GM03348 (cell line): ENCODE measurements at places on chromosomes 4 and X.
A peak's percentile ranks its signal among the peaks of the same experiment; 100 is the strongest.

DNA sequence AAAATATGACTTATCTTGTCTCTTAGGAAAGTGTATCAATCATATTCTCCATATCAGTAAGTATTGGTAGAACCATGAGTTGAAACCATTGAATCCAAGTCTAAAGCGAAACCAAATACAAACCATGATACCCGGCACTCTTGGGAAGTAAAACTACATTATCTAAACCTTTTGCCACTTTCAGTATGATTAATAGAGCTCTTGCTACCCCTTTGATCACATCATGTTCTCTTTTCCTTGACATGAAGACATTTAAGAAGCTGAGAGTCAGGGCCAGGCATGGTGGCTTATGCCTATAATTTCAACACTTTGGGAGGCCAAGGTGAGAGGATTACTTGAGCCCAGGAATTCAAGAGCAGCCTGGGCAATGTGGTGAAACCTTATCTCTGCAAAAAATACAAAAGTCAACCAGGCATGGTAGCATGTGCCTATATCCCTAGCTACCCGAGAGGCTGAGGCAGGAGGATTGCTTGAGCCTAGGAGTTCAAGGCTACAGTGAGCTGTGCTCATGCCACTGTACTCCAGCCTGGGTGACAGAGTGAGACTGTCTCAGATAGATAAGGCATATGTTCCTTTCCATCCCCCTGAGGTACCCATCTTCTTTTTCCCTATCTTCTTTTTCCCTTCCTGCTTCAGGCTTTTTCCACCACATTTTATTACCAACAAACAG, 45.4 kb downstream of the CEP135 start:
- no peak for DNase-seq

DNA sequence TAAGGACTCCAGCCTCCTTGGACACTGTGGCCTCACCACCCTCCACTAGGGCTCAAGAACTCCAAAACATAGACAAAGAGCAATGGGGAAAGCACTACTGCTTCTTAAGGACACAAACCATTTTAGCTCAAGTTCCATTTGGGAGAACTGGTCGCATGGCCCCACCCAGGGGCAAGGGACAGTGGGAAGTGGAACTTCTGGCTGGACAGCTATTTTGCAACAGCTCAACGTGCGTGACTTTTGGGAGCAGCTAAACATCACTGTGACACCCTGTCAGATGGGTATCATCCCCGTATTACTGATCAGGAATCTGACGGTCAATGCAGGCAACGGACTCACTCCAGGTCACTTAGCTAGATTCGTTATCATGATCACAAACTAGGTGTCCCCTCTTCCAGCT, 9.0 kb upstream of the GLOD5 start:
- DNase-seq = no peak

GRCh38 chr4:6162885-6163284, 37.5 kb downstream of the JAKMIP1 start:
- DNase-seq = no peak

DNA sequence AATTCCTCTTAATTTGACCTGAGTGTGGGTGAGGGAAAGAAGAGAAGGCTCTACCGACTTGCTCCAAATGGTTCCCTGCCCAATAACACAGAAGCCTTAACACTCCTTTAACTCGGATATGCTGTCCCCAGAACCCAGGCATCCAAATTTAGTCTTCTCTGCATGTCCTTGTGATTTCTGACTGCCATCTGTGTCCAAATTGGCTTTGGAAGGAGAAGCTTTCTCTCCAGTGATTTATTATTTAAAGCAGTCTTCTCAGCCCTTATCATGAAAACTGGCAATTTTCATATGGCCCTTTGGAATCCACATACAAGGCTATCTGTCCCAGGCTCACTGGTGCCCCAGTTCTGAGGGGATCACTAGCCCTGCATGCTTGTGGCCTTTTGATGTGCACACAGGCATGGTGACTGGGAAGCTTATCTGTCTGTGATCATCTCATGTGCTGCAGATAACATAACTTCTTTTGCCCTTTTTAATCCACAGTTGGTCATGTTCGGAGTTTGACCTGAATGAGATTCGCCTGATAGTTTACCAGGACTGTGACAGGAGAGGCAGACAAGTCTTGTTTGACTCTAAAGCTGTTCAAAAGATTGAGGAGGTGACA, 56.7 kb downstream of the FNIP2 start:
- no peak for DNase-seq

DNA sequence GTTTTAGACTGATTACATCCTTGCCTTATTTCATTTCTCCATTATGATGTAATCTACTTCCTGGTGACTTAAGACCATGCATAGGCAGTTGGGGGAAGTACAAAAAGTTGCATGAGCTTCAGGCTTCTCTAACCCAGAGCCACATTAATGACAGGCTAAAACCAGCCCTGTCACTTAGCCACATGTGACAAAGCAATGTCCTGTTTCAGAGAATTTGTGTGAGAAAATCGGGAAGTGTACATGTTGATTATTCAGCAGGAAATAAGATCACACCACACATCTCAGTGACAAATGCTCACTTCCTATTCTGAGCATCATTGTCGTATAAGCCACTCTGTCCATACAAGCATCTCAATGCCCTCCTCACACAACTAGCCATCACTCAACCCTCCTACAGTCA, 98.5 kb upstream of the MAGEB16 start:
- no peak for DNase-seq

DNA sequence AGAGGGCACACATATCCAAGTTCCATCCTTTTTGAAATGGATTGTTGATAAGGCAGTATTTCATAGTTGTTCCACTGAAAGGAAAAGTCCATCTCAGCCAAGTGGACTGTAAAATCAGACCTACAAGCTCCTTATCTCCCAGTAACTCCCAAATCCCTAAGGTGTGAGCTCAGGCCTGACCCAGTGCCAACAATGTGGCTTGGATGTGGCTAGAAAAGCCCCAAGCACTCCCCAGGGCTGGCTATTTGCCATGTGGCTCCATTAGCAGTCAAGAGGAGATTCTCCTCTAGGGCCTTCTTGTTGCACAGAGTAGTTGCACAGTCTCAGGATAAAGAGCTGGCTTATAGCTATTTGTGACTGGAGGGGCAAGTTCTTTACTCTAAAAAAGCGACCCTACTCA, 25.0 kb upstream of the DGKK start:
- DNase-seq = no peak

GRCh38 chr4:147938496-147938895, 206.6 kb downstream of the ARHGAP10 start:
- no peak for DNase-seq

GRCh38 chr4:186924723-186925122, 201.1 kb upstream of the FAT1 start:
- DNase-seq = no peak

DNA sequence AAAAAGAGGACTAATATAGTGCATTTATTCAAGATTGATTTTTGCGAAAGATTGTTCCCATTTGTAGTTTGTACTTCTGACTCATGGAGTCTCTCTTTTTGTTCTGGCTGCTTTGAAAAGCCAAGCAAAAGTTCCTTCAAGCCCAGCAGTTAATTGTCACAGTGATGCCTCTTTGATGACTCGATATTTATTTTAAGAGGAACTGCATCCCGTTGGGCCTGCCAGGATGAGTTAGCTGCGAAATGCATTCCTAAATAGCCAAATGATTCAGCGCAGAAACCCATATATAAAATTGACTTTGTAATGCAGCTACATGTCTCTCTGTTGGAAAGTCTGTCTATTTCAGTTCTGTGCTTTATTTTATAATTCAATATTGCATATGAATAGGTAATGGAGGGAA, 295.1 kb downstream of the GBA3 start:
- peak; percentile 34 for DNase-seq

GRCh38 chrX:45771560-45772340, 571.1 kb upstream of the DIPK2B start:
- DNase-seq = peak; percentile 9

DNA sequence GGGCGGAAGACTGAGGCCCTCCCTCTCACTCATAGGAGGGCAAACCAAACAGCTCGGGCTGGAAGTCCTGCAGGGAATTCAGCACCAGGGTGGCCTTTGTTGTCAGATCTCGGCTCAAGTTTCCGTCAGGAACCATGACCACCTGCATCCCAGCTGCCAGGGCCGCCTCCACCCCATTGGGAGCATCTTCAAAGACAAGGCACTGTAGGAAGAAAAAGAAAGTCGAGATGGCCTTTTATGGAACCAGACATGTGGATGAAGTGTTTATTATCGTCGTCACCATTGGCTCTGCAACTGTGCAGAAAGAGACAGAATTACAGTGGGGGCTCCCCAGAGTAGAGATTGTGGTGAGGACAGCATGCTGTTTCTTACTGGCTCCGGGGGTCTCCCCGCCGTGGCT, 97.2 kb upstream of the STS start:
- no peak for DNase-seq

DNA sequence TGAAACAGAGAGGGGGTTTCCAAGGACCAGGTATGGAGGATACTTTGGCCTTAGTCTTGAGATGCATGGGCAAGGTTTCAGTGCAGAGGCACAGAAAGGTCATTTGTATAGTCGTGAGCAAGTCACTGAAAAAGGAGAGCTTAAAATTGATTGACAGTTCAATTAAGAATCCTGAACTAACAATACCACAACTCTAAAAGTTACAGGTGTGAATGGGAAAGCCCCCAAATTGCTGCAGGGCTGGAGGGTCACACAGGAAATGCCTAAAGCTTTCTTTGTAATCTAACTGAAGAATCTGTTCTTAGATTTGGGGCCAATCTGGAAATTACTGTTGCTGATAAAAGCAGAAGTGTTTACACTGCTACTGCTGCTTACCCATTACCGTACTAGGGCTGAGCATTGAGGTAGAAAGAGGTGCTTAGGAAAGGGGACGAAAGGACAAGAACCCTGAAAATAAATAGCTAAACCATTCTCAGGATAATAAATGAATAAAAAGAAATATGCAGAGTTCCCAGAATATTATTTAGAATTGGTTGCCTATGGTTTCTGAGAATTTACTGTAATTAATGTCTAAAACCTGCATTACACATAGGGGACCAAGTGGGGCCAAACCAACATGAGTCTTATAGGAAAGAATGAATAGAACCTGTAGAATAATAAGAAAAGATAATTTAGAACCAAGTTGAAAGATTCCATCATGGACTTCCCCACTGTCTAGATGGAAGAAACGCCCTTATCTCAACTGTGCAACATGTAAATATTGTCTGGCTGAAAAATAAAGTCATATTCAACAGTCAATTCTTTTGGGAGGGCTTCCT, 91.9 kb upstream of the PPP1R2C start:
- no peak for DNase-seq

DNA sequence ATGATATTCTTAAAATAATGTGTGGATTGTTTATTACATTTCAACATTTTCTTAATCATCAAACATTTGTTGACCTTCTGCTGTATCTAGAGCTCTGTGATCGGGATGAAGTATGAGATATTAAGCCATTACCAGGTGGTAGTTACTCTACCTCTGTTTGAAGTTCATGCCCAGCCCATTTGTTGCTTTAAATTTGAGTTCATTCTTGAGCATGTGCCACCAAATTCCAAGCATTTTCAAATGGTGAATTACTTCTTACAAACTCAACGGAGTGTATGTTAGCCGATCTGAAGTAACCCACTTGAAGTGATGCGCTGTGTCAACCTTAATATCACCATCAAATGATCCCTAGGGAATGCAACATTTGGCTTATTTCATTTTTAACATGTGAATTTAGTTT, 7.3 kb upstream of the DTHD1 start:
- DNase-seq = no peak

- DNase-seq = no peak
These were observed 125.7 kb downstream of the ZNF827 start for GRCh38 chr4:145812919-145813318.

- no peak for DNase-seq
These were observed 38.4 kb upstream of the ENPP6 start for GRCh38 chr4:184255871-184256642.

DNA sequence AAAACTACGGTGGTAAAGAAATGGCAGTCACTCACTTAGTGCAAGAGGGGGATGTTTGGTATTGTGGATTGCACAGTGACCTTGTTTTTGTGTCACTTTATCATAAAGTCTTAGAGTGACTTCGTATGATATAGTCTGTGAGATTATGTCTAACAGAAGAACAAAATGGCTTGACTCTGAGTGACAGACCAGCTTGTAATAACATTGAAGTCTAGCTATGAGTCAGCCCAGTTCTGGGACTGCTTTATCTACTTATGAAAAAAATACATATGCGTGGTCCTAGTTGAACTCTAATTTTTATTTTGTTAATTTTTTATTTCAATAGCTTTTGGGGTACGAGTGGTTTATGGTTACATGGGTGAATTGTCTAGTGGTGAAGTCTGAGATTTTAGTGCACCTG, 20.0 kb downstream of the DCLK2 start:
- DNase-seq = no peak

DNA sequence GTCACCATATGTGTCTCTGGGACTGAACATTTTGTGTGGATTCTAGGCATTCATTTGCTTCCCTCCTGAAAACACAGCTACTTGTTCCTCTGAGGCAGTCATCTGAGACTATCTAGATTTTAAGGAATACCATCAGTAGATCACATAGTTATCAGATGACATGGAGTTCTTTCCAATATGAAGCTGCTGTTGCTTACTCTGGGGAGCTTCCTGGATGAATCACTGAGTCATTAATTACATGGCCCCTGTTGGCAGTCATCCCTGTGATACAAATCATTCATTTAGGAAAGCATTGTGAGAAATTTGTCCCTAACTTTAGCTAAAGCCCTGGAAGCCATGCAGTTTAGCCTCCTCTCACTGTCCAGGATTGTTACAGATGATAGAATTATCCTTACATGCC, 98.2 kb upstream of the ARSJ start:
- peak; percentile 65 for DNase-seq

GRCh38 chr4:132513491-132513890, 635.6 kb upstream of the PCDH10 start:
- DNase-seq = no peak

DNA sequence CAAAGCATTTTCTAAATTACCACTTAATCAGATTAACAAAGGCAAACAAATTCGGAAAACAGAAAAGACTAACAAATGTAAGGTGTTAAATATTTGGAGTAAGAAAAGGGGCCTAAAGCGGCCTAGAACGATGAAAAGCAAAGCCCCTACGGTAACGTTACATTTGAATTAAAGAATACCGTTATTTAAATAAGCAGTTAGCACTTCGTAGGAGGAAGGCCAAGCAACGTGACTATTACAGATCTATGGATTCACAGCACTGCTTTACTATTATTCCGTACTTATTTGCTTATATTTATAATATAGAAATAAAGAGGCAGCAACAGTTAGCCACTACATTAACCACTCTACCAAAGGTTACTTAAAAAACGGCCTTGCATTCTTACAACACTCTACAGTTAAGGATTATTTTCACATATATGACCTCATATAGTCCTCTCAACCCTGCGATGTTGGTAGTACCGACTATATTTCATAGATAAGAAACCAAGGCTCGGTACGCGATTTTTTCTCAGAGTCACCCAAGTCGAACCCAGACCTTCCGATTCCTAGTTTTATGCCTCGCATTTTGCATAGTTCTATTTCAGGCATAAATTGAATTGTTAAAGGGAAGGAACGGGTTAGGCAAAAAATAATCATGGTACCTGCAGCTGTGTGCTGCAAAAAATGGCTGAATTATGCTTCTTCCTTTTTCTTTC, 2.9 kb downstream of the KLHL15 start:
- DNase-seq = no peak
